CD4-positive, alpha-beta memory T cell (primary cell): ENCODE measurements at places on chromosomes 1 and 21.

- DNase-seq: no peak
Measured at GRCh38 chr1:21721295-21721985, 52.3 kb upstream of the RAP1GAP start.

DNA sequence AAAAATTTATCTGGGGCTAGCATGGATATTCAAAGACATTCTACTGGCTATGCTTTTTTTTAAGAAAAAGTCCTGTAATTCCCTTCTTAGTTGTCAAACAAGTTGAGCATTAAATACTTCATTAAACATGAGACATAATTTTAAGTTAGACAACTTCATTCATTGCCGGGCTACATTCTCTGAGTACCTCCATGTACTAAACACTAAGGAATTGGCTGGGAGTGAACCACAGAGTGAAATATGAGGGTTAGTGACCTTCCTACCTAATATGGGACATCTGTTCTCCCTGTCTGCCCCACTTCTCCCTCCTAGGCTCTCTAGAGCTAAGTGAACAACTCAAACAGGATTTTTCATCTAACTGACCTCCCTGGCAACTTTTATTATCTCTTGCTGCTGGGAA is 370.4 kb downstream of the VAV3 start:
- no peak for DNase-seq

- DNase-seq: no peak
Measured at GRCh38 chr1:12634156-12634555, 9.7 kb upstream of the AADACL4 start.

DNA sequence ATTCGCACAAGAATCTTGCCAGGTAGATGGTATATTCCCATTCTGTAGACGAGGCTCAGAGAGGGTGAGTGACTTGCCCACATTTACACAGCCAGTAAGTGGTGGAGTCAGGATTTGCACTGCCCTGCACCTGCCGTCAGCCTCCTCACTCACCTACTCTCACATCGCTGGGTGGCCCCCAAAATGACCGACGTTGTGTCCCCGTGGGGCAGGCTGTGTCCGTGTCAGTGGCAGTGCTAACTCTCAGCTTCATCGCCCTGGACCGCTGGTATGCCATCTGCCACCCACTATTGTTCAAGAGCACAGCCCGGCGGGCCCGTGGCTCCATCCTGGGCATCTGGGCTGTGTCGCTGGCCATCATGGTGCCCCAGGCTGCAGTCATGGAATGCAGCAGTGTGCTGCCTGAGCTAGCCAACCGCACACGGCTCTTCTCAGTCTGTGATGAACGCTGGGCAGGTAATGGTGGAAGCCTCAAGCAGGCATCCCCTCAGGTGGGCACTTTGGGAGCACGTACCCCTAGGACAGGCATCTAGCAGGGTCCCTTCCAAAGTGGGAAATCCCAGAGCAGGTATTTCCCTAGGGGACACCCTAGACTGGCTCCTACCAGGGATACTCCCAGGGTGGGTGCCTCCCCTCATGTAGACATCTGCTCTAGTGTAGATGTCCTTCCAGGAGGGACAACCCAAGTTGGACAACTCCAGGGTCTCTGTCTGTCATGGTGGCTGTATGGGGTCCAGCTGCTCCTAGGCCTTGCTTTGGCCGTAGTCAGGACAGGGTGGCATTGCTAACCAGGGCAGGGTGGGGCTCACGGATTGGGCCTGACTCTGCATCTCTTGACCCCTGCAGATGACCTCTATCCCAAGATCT is 3.4 kb downstream of the HCRTR1 start:
- no peak for DNase-seq

DNA sequence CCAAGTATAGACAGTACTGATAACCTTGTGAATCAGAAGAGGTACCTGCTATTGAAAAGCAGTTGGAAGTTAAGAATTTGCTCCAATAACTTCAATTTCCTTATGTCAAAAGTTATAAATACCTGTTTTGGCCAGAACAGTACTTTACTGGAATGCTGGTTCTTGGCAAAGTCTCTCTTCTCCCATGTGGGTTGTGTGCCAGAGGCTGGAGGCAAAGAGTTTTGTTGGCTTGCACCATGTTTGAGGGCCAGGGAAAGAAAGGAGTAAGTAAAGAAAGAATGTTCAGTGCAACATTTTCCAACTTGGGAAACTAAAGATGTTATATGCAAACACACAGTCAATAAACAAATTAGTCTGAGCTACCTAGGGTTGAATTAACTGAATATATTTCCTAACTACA is 67.0 kb upstream of the DYNLT5 start:
- DNase-seq: no peak

DNA sequence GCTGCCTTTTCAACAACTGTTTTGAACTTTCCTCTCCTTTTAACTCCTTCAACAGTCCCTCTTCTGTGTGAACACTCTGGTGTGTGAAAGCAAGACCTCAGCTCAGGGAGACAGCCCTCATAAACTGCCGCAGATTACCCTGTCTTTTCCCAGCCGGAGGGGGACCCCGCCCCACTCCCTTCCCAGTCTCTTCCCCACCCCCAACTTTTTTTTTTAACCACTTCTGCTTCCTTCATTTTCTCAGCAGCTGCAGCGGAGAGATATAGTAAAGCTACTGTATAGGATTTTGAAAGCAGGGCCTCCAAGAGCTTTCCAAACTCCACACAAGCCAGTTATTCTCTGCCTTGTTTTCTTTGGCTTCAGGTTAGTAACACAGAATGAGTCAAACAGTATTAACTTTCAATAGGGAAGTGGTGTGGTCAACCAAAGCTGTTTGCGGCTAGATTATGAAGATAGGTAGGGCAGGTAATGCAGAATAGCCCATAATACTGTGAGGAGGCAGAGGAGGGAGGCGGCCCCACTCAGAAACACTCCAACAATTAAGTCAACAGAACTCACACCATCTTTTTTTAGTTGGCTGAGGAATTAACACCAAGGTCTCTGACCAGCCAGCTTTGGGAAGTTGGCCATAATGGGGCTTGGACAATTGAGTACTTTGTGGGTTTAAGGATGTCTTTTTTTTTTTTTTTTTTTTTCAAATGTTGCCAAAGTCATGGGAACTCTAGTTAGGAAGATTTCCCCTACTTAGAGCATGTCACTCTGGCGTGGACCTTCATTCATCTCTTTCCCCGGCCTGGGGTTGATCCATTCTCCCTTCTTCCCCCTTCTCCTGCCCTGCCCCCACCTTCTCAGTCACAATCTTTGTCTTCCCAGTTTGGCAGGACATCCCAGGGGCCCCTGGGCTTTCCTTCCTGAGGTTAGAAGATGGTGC is 177.0 kb downstream of the CLIC6 start:
- peak; percentile 51 for DNase-seq

DNA sequence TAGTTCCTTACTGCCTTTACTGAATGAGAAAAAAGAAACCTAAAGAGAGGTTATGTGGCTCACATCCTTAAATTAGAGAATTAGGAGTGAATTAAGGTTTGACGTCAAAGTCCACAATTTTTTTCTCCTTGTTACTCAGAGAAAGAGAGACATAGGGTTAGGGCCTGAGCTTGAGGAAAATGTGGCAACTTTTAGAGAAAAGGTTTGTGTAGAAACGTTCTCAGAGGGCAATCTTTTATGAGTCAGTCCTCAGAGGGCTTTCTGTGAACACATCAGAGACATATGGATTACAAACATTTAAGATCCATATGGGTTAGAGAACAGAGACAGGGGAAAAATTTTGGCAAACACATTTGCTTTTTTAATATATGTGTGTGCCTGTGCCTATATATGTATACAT is 242.8 kb downstream of the TGFB2 start:
- DNase-seq: no peak

DNA sequence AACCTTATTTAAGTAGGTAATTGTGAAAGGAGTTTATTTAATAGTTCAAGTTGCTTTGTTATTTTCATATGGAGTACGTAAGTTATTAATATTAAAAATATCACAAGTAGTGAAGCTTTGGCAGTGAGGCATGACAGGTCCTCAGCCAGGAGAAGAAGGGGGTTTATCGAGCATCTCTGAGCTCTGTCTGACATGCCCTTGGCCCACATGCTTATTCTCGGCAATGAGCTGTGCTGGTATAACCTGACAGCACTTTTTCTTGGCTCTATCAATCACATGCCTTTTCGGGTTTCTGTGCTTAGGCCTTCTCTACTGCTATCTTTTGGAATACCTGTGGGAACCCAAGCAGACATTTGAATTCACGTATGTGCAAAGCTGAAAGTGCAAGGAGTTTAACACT is 84.8 kb downstream of the OLFM3 start:
- no peak for DNase-seq

DNA sequence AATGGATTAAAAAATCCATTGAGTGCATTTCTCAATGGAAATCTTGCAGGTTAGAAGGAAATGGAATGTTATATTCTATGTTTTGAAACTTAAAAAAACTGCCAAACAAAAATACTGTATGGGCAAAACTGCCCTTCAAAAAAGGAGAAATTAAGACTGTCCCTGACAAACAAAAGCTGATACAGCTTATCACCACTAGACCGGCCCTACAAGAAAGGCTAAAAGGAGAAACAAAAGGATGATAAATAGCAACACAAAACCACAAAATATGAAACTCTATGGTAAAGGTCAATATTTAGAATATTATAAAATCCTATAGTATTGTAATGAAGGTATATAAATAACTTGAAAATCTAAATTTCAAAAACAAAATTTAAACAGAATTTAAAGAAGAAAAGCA is 60.0 kb downstream of the SLC25A24 start:
- no peak for DNase-seq

- DNase-seq: peak; percentile 62
Measured at GRCh38 chr1:155320661-155321617, at the start of gene RUSC1. RUSC1 (plus strand) TSS chr1:155320894; CDS start chr1:155321774, 880 bp downstream.

- no peak for DNase-seq
Measured at GRCh38 chr1:81326212-81326611, 474.5 kb upstream of the ADGRL2 start.

- DNase-seq: no peak
Measured at GRCh38 chr21:44967082-44968047, 27.5 kb downstream of the SLX9 start.

- DNase-seq: no peak
Measured at GRCh38 chr1:238639861-238640260, 746.5 kb upstream of the CHRM3 start.

DNA sequence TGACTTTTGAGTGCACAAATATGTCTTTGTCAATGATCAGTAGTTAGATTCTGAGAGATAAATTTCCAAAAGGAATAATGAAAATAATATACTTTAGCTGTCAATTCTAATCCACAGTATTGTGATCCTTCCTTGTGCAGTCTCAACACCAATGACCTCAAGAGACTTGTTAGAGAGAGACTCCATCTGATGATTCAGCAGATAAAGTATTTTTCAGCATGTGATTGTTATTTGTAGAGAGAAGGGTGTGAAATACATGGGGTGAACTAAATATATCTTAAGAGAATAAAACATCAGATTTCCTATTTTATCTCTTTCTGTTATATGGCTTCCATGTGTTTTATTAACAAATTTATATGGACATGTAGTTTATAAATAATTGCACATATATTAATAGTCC is 5.9 kb upstream of the ZNF124 start:
- DNase-seq: no peak

DNA sequence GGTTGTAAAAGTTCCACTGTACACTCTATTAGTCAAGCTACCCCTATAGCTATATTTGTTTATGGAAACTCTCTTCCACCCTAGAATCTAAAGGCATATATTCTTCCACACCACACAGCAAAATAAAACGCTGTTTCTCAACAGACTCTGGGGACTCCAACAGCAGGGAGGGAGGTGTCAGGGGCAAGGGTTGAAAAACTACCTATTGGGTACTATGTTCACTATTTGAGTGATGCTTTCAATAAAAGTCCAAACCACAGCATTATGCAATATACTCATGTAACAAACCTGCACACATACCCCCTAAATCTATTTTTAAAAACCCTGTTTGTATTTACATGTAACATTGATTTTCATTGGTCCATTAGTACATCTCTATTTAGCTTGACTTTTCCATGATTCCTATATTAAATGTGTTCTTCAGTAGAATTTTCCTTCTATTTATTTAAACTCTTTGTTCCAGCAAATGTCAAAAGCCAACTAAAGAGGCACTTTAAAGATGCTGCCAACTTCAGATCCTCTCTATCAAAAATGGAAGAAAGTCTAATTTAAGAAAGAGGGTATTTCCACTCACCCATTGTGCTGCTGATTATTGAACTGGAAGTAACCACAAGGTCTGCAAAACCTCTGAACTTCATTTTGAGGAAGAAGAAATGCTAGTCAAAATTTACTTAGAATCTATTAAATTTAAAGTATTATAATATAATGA is 26.2 kb downstream of the RGS7 start:
- DNase-seq: no peak

DNA sequence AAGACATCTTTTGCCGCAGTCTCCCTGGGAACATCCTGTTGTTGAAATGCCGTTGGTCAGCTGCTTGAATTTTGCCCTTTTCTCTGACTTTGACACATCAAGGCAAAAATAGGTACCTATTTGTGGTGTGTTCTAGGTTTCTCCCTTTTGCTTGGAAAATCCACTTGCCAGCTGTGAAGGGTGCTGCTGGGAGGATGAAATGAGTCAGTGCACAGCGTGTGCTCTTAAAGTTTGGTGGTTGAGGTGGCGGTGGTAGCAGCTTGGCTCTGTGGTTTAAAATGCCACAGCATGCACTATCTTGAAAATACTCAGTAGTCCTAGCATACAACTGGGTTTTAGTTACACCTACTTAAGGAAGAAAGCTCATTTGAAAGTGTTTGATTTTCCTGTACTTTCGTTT is 183.8 kb downstream of the DHRS3 start:
- peak; percentile 41 for DNase-seq

DNA sequence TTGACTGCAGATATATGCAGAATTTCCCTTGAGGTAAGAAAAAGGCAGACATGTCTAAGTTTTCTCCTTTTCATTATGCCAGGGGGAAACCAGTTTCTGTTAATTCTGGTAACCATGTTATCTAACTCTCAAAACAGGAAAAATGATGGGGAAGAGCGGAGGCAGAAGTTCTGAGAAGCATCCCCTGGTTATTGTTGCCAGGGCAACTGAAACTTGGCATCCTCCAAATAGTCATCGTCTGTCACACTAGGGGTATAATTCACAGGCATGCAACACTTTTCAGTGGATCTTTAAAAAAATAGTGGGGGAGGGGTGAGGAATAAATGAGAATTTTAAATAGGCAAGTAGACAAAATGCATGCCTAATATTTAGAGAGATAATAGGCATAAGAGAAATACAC is 715.3 kb upstream of the CXADR start:
- DNase-seq: no peak

GRCh38 chr21:42523211-42523610 is 9.6 kb downstream of the SLC37A1 start:
- DNase-seq: no peak

DNA sequence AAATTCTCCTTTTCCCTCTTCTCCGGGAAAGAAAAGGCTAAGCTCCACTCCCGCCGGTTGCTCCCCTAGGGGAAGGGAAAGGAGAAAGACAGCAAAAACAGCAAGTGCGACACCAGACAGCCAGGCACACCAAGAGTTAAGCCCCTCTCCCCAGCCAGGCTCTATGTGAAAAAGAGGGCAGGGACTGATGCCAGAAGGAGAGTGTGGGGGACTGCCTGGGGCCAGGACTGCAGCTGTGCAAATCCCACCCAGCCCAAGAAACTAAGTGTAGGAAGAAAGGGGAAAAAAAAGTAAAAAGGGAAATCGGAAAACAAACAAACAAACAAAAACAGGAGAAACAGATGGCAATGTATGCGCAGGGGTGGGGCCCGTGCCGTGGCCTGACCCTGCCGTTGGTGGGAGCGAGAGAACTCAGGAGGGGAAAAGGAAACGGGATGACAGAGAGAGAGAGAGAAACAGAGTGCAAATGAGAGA is 27.7 kb upstream of the FMO1 start:
- DNase-seq: no peak

GRCh38 chr1:198072177-198072576 is 84.6 kb upstream of the NEK7 start:
- no peak for DNase-seq
